ENCODE measurements at places on chromosomes 7 and 10.

- no peaks in the 10 kb centered on the region for H3K27me3 ChIP-seq
- DNase-seq, result no peak
- no peaks in the 10 kb centered on the region for H3K4me1 ChIP-seq
- H3K36me3 ChIP-seq, result no peaks in the 10 kb centered on the region
Measured at GRCh38 chr10:131738396-131738735, 162.4 kb upstream of the PPP2R2D start.

DNA sequence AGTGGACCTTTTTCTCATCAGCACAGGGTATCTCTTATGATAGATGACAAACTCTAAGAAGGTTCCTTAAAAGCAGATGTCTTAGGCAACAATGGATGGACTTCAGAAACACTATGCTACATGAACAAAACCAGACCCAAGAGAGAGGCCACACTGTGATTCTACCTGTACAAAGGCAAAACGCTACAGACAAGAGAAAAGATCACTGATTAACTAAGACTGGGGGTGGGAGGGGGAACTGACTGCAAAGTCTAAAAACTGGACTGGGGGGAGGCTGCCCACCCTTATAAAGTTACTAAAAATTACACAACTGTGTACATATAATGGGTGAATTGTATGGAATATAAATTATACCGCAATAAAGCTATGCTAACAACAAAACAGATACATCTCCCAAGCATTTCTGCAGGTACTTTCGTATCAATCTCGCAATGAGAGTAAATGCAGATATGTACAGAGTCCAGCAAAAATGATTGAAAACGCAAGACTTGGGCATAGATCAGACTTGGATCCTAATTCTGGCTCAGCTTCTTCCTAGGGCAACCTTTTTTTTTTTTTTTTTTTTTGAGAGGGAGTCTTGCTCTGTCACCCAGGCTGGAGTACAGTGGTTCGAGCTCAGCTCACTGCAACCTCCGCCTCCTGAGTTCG lies 179.7 kb downstream of the FAM107B start:
- no peak for DNase-seq
- H3K4me1 ChIP-seq, result peaks cover 41% of the 10 kb centered on the region
- H3K36me3 ChIP-seq, result peaks cover 10% of the 10 kb centered on the region
- no peak overlapping the region for H3K27ac ChIP-seq

GRCh38 chr7:25989140-25989705 lies 162.8 kb upstream of the NFE2L3 start:
- H3K4me1 ChIP-seq, result no peaks in the 10 kb centered on the region
- H3K36me3 ChIP-seq, result no peaks in the 10 kb centered on the region
- H3K27ac ChIP-seq, result no peak overlapping the region
- no peak for DNase-seq
- H3K27me3 ChIP-seq, result no peaks in the 10 kb centered on the region

- no peak for DNase-seq
- no peak overlapping the region for H3K27ac ChIP-seq
- no peaks in the 10 kb centered on the region for H3K4me1 ChIP-seq
- H3K27me3 ChIP-seq, result no peaks in the 10 kb centered on the region
Measured at GRCh38 chr7:132295175-132295574, 281.1 kb downstream of the PLXNA4 start.

- H3K36me3 ChIP-seq, result no peaks in the 10 kb centered on the region
- no peaks in the 10 kb centered on the region for H3K4me1 ChIP-seq
- no peaks in the 10 kb centered on the region for H3K27me3 ChIP-seq
Measured at GRCh38 chr7:94697035-94697974, 41.4 kb upstream of the SGCE start.

- H3K27ac ChIP-seq, result no peak overlapping the region
- H3K4me1 ChIP-seq, result no peaks in the 10 kb centered on the region
- no peaks in the 10 kb centered on the region for H3K36me3 ChIP-seq
- DNase-seq, result no peak
Measured at GRCh38 chr10:48946891-48947500, 7.4 kb upstream of the LRRC18 start.

GRCh38 chr10:102564209-102564834 lies 60.5 kb downstream of the SUFU start:
- no peak for DNase-seq
- no peak overlapping the region for H3K4me3 ChIP-seq
- no peak overlapping the region for H3K27ac ChIP-seq
- no peaks in the 10 kb centered on the region for H3K36me3 ChIP-seq
- H3K27me3 ChIP-seq, result no peaks in the 10 kb centered on the region
- H3K4me1 ChIP-seq, result no peaks in the 10 kb centered on the region

DNA sequence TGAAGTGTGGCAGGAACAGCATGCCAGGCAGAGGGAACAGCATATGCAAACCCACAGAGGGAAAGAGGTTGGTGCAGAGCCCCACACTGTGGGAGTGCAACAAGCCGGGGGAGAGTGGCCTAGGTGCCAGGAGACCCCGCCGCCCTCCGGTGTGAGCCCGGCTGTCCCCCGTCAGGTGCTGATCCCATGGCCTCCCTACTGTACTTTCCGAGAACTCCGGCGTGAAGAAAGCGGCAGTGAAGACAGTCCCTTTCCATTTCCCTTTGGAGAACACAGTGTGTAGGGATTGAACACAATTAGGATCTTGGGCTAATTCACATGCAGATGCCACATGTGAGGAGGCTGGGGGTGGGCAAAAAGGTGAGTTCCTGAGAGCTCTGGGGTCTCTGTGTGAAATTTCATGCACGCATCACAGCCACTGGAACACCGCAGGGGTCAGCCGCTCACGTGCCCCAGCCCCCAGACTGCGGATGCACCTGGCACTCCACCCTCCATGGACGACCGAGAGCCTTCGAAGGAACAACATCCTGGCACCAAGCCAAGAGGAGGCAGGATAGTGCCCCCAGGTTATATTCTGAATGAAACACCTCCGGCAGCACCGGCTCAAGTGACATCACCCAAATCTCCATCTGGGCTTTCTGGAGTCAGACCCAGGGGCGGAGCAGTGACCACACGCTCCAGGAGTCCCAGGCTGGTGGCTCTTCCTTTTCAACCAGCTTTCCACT lies 82.1 kb upstream of the PPP2R2D start:
- no peaks in the 10 kb centered on the region for H3K36me3 ChIP-seq
- no peak overlapping the region for H3K27ac ChIP-seq
- no peaks in the 10 kb centered on the region for H3K27me3 ChIP-seq
- DNase-seq, result no peak
- no peaks in the 10 kb centered on the region for H3K4me1 ChIP-seq

DNA sequence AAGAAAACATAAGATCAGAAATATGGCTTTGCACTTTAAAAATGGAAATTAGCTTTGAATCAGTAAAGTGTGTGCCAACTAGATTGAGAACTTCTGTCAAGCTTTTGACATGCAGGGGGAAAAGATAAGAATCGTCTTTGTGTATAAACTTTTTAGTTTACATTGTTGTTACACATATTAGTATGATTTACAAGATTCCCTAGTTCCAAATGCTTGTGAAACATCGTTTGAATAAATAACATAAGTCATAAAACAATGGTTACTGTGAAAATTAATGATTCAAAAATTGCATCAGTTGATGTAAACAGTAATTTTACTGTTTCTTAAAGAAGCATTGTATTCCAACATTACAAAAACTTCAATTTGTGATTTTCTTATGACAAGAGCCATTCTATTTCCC lies 207.6 kb upstream of the MTPN start:
- H3K36me3 ChIP-seq, result no peaks in the 10 kb centered on the region
- DNase-seq, result no peak
- H3K27ac ChIP-seq, result no peak overlapping the region
- no peak overlapping the region for H3K4me3 ChIP-seq
- no peaks in the 10 kb centered on the region for H3K4me1 ChIP-seq

- no peak overlapping the region for H3K4me3 ChIP-seq
- no peak overlapping the region for H3K27ac ChIP-seq
- H3K4me1 ChIP-seq, result peaks cover 16% of the 10 kb centered on the region
- peaks cover 6% of the 10 kb centered on the region for H3K36me3 ChIP-seq
Measured at GRCh38 chr10:98416606-98417388, 1.8 kb upstream of the PYROXD2 start.

DNA sequence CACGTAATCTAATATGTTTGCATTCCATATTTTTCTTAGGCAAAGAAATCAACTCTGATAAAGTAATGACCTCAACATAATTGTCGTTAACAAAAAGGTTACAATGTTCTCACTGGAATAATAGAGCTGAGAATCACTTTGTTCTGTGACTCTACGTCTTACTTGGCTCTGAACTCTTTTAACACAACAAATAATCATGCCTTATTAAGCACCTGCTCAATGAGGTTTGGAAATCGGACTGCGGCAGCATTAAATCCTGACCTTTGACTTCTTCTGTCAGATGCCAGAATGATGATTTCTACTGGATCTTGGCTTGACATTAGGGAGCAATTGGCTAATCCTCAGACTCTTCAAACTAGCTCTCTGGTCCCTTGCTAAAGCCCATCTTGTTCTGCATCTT lies 233.6 kb downstream of the SEMA3D start:
- H3K4me1 ChIP-seq, result no peaks in the 10 kb centered on the region
- DNase-seq, result no peak
- no peaks in the 10 kb centered on the region for H3K27me3 ChIP-seq
- H3K27ac ChIP-seq, result no peak overlapping the region

DNA sequence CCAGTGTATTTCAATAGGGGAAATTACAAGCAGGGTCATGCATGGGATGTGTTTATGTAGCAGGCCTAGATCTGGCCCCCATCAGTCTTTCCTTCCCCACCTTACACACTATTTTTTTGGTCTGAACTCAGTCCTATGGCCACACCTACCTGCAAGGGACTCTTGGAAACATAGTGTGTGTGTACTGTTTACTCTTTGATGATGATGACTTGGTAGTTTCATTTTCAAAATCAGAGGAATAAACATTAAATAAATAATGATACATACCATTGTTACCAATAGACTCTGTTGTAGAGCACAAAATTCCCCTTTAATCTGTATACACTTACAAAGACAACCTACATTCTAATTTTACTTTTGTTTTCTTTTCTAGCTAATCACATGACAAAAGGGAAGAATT lies 191.0 kb downstream of the ZEB1 start:
- no peak overlapping the region for H3K4me3 ChIP-seq
- H3K27ac ChIP-seq, result no peak overlapping the region
- H3K27me3 ChIP-seq, result no peaks in the 10 kb centered on the region
- DNase-seq, result no peak
- H3K4me1 ChIP-seq, result no peaks in the 10 kb centered on the region
- H3K36me3 ChIP-seq, result peaks cover 10% of the 10 kb centered on the region

GRCh38 chr10:116311016-116311415 lies 13.2 kb upstream of the CCDC172 start:
- no peak overlapping the region for H3K27ac ChIP-seq
- no peak overlapping the region for H3K4me3 ChIP-seq
- no peaks in the 10 kb centered on the region for H3K27me3 ChIP-seq
- no peak for DNase-seq
- H3K36me3 ChIP-seq, result no peaks in the 10 kb centered on the region
- no peaks in the 10 kb centered on the region for H3K4me1 ChIP-seq

DNA sequence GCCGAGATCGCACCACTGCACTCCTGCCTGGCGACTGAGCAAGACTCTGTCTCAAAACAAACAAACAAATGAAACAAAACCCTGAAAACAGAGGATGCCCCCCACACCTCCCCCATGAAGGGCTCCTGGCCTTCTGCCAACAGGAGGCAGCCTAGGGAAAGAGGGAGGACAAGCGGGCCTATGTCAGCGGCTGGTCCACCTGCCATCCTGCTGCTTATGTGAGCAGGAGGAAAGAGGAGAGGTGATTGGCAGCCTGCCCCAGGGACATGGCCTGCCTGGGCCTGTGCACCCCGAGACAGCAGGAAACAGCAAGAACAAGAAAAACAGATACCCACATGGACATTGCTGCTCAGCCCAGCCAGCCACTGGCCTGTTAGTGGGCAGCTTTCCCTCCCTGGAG lies 9.1 kb upstream of the ZNF316 start:
- no peak for DNase-seq
- H3K36me3 ChIP-seq, result no peaks in the 10 kb centered on the region
- H3K27me3 ChIP-seq, result no peaks in the 10 kb centered on the region
- peaks cover 25% of the 10 kb centered on the region for H3K4me1 ChIP-seq
- H3K27ac ChIP-seq, result no peak overlapping the region

GRCh38 chr10:3624367-3624766 lies 160.6 kb downstream of the KLF6 start:
- H3K27me3 ChIP-seq, result no peaks in the 10 kb centered on the region
- DNase-seq, result no peak
- H3K36me3 ChIP-seq, result no peaks in the 10 kb centered on the region
- no peak overlapping the region for H3K27ac ChIP-seq
- H3K4me3 ChIP-seq, result no peak overlapping the region

DNA sequence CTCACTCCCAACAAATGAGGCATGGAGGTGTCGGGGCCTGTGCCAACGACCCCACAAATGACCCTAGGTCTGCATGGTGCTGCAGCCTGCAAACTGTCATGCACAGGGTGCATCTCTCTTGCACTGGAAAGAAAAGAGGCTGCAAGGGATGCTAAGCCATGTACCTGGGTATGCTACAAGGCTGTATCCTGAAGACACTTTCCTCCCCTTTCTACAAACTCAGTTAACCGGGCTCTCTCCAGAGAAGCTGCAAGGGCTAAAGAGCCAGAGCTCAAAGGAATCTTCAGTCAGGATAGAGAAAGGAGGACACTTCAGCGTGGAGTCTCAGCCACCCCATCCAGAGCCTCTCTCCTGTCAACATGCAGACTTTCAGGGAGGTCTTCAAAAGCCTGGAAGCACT lies 449.0 kb downstream of the GRID1 start:
- no peak for DNase-seq
- H3K4me3 ChIP-seq, result no peak overlapping the region
- no peaks in the 10 kb centered on the region for H3K4me1 ChIP-seq
- no peaks in the 10 kb centered on the region for H3K36me3 ChIP-seq
- no peak overlapping the region for H3K27ac ChIP-seq

GRCh38 chr7:41816111-41816510 lies 113.2 kb upstream of the INHBA start:
- no peaks in the 10 kb centered on the region for H3K36me3 ChIP-seq
- H3K27ac ChIP-seq, result no peak overlapping the region
- no peak overlapping the region for H3K4me3 ChIP-seq
- DNase-seq, result no peak

DNA sequence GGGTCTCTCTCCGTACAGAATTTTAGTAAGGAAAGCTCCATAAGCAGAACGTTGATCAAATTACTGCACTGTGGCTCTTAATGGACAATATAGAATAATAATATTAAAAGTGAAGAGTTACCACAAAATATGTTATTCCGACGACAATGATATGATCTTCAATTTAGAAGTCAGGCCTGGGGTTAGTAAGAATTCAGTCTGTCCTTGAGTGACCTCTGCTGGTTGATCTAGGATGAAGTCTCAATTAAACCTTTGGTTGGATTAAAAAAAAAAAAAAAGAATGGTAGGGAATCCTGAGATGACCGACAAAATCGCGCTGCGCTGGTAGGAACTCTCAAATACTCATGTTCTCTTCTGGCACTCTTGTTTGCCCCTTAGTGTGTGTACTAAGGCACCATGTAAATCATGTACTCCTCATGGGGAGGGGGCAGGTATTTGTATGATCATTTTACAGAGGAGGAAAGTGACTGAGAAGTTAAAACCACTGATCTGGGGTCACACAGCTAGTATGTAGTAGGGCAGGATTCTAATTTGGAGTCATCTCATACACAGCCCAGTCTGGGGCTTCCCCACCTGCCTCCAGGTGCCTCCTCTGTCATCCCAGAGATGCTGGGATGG lies 161.3 kb upstream of the NPVF start:
- no peaks in the 10 kb centered on the region for H3K36me3 ChIP-seq
- no peak overlapping the region for H3K27ac ChIP-seq
- no peaks in the 10 kb centered on the region for H3K4me1 ChIP-seq

GRCh38 chr7:148304083-148304335 lies 286.6 kb upstream of the C7orf33 start:
- no peak for DNase-seq
- H3K27me3 ChIP-seq, result no peaks in the 10 kb centered on the region
- no peak overlapping the region for H3K4me3 ChIP-seq
- no peaks in the 10 kb centered on the region for H3K36me3 ChIP-seq
- no peak overlapping the region for H3K27ac ChIP-seq

Measured in CD8-positive, alpha-beta memory T cell (primary cell).